ENCODE measurements at places on chromosomes 3 and 15.

GRCh38 chr3:25437953-25438352 lies 9.9 kb downstream of the RARB start:
- no peak for DNase-seq

- no peak for DNase-seq
Observed at GRCh38 chr3:15936312-15936711, 138.5 kb upstream of the ANKRD28 start.

DNA sequence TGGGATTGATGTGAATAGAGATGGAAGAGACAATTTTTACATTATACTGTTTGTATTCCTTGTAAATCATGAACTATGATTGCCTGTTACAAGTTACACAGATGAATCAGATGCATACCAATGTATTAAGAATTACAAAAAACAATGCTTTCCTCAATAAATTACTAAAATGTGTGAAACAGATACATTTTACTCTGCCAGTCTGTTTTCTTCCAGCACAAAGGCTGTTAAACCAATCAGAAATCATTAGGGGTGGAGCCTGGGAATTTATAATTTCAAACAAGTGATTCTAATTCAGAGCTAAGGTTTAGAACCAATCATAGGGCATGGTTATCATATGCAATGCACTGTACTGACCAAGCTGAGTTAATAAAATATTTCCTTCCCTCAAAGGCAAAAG lies 21.8 kb upstream of the ANKRD28 start:
- DNase-seq: no peak

DNA sequence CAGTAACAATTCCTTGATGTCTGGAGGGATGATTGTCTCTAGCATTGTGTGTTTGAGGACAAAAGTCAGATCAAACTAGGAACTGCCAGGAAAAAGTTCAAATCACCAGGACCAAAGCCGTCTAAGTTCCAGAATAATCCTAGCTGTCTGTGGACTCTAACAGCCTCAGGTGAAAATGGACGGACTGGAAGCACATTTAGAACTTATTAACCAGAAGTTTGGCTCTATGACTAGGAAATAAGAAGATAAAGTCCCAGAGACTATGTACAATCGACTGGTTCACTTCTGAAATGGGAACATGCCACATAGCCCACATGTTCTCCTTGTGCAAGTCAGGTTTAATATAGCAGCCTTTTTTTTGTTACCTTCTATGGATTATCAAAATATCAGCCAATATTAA lies 50.6 kb upstream of the SGO1 start:
- no peak for DNase-seq

DNA sequence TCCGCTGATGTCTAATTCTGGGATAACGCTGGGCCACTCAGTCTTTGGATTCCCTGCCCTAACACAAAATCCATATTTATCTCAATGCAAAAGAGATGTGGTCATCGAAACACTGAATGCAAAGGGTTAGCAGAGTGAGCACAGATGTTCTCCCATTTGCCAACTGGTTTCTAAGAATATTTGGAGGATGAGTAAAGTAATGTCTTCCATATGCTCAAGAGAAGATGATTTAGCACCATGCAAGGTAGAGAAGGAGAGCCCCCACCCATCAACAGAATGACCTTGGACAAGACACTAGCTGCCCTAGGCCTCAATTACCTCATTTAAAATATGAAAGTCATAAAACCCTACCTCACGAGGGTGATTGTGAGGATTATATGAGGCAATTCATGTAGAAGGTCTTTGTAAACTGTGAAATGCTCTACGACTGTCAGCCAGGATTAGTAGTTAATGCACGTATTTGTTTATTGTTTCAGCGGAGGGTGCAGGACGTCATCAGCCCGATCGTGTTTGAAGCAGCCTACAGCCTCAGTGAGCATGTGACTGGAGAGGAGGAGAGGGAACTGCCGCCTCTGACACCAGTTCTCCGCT lies 232.9 kb upstream of the CTDSPL start:
- DNase-seq: no peak

- DNase-seq: no peak
Observed at GRCh38 chr3:162489853-162490252, 993.2 kb downstream of the OTOL1 start.

- no peak for DNase-seq
Observed at GRCh38 chr3:58039601-58040000, 31.4 kb downstream of the FLNB start.

DNA sequence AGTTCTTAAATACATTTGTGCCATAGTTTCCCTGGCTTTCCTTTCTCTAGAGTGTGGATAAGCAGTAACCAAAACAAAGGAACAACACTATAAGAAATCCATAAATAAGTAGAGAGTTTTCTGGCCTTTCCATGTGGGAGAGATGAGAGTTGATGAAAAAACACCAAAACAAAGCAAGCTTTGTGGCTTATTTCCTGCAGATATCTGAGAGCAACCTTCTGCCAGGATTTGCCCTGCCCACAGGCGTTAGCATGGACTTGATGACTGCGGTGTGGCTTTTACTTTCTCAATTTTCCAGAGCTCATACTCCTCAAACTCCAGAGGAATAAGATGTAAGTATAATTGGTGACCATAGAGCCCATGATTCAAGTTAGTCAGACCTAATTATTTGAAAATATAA lies 194.9 kb downstream of the RAP2B start:
- DNase-seq: no peak

DNA sequence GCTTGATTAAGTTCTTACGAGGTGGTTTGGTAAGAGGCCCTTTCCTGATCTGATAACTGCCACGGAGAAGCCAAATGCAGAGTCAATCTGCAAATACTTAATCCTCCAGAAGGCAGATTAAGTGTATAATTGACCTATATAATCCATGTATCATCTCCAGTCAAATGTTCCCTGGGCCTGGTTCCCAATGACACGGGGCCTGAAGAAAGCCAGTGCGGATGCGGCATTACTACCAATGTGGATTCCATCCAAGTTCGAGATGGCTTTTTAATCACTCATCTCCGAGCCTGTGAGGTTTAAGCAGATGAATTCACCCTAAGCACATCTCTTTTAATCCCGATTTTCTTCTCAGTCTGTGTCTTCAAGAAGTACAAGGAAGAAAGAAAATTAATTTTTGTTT lies 60.0 kb upstream of the FEZF2 start:
- DNase-seq: no peak

- DNase-seq: no peak
Observed at GRCh38 chr3:160184655-160185054, 40.6 kb upstream of the C3orf80 start.

- no peak for DNase-seq
Observed at GRCh38 chr3:16338999-16339398, 74.0 kb downstream of the OXNAD1 start.

- no peak for DNase-seq
Observed at GRCh38 chr15:41085029-41085428, 31.1 kb downstream of the INO80 start.

DNA sequence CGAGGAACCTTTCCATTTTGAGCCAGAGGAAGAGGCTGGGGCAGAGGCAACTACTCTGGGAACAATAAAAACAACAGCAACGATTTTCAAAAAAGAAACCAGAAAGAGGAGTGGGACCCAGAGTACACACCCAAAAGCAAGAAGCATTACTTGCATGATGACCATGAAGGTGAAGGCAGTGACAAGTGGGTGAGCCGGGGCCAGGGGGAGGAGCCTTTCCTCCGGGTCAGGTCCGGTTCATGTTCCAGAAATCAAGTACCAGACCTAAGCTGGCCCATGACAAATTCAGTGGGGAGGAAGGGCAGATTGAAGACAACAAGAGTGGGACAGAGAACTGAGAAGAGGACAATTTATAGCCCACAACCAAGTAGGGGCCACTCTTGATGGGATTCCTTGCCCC lies 77.2 kb upstream of the STT3B start:
- no peak for DNase-seq

DNA sequence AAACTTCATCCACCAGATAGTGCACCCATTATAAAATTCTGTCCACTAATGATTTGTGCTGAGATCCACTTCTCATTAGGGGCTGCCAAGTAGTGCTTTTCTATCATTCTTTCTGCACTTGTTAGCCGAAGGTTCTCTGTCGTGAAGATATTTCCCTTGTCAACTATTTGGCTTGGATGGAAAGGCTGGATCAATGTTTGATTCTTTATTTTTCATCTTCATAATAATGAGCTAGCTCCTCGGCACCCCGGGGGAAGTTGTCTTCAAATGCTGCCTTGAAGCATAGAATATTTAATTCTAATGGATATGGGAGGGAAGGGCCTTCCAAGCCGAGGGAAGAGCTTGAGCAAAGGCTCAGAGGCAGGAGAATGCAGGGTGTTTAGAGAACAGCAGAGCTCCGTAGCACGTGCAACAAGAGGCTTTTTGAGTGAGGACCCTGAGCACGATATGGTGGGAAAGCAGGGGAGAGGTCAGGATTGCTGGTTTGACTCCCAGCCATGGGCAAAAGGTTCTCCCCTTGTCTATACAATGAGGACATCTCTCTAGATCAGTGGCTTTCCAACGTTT lies 16.3 kb upstream of the MUC20 start:
- DNase-seq: no peak

Data from stimulated activated CD4-positive, alpha-beta T cell treated with anti-CD3 and anti-CD28 coated beads, Interleukin-2, amount 100 ng/mL, for 48 hours (primary cell).